ENCODE measurements at places on chromosomes 6 and 20.

- no peak for DNase-seq
Measured at GRCh38 chr6:7921632-7922092, 11.1 kb upstream of the TXNDC5 start.

- no peak for DNase-seq
Measured at GRCh38 chr20:17565169-17565845, 4.6 kb upstream of the DSTN start.

DNA sequence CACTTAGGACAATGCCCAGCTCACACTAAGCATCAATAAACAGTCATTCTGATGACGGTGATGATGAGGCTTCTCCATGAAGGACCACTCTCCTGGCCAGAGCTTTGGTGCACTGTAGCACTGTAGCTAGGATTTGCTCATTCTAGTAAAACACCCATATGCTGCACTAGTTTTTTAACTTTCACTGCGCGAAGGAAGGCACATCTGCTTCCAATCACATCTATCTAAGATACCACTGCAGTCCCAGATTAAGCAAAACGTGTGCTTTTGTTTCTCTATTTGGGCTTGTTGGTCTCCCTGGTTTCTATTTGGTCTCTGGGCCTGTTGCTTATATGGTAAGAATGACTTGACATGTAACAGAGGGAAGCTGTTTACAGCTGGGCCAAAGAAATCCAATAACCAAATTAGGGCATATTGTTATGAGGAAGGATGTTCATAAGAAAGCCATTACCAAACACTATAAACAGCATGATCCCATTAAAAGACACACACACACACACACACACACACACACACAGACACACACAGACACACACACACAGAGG, 62.4 kb downstream of the FAM229B start:
- DNase-seq, result no peak

DNA sequence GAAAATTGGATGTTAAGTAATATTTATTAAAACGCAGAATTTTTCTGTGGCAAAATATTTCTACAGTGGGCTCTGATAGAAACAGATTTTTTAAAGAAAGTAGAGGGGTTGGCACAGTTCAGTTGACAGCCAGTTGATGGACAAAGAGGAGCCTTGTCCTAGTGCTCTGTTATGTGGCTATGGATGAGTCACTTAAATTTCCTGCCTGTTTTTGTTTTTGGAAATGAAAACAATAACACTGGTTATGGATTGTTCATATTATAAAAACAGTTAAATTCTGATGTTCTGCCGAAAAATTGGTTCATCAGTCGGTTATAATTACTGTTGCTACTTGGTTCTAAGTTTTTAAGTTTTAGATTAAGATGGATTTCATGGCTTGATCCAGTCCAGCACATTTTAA, 42.8 kb downstream of the MYO6 start:
- DNase-seq, result peak; percentile 87

DNA sequence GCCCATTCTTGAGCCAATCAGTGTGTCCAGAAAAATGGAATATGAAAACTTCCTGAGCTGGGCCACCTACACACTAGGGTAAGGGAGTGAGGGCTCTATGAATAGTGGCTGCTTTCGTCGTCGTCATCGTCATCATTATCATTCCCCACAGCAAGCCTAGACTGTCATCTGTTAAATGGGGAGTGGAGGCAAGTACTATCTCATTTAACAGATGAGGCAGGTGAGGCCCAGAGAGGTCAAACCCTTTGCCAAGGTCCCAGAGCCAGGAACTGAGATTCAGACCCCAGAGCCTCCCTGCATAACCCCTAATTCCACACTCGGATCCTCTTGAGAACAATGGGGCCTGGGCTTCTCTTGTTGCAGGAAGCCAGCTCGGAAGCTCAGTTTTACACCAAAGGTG, 20.6 kb downstream of the BPIFB1 start:
- DNase-seq, result no peak

DNA sequence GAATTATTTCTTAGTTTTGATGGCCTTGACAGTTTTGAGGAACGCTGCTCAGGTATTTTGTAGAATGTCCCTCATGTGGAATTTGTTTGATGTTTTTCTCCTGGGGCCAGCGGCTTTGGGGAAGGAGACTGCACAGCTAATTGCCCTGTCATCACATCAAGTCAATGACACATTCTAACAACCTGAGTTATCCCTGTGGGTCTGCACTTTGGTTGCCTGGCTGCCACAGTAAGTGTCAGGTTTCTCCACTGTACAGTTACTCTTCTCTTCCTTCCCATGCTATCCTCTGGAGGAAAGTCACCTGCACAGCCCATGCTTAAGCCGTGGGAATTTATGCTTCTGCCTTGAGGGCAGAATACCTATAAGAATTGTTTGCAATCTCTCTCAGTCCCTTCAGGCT, 1.4 kb upstream of the TREML4 start:
- no peak for DNase-seq

DNA sequence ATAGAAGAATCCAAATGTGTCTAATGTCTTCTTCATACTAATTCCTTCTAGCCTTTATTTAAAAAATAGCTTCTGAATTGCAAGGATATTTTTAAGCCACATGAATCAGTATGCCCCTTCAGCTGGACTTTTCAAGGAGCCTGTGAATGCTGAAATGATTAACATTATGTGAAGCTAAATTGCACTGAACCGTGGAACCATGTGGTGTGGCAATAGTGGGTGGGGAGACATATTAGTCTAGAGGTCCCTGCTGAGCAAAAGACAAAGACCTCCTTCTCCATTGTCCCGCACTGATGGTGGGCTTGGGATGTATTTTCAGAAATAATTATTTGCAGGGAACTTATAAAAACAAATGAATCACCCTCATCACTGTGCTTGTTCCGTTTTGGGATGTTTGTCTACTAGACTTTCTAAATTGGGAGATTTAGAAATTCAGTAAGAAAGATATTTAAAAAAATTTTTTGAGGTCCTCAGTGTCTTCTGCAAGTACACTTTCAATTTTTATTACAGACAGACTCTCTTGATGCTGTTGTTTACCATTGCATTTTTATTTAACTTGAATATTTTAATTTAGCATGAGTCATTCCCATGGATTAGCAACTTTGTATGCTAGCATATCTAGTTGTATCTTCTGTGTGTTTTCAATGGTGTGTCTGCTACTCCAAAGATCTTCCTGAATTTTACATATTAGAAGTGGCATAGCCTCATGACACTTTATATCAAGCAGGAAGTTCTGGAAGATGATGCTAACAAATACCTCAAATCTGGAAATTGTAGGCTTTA, 238.1 kb downstream of the LAMA2 start:
- DNase-seq, result no peak

DNA sequence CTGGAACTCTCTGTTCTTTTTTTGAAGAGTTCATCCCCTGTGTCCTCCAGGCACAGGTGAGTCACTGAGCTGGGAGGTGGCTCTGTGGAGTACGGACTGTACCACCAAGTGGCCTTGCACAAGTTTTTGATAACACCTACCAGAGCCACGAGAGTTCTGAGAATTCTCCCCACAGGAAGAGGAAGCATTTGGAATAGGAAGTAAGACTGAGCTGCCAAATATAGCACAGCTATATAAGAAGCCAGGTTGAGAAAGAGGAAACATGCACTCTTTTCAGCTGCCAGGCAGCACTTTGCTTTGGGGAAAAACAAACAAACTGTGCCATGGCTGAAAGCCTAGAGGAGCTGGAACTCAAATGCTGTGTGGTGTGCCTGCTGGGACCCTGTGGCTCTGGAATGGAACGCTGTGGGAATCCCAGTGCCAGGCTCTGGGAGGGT, 70.8 kb upstream of the RIPOR2 start:
- DNase-seq, result peak; percentile 40

GRCh38 chr20:41352666-41353065, 12.0 kb downstream of the LPIN3 start:
- no peak for DNase-seq

DNA sequence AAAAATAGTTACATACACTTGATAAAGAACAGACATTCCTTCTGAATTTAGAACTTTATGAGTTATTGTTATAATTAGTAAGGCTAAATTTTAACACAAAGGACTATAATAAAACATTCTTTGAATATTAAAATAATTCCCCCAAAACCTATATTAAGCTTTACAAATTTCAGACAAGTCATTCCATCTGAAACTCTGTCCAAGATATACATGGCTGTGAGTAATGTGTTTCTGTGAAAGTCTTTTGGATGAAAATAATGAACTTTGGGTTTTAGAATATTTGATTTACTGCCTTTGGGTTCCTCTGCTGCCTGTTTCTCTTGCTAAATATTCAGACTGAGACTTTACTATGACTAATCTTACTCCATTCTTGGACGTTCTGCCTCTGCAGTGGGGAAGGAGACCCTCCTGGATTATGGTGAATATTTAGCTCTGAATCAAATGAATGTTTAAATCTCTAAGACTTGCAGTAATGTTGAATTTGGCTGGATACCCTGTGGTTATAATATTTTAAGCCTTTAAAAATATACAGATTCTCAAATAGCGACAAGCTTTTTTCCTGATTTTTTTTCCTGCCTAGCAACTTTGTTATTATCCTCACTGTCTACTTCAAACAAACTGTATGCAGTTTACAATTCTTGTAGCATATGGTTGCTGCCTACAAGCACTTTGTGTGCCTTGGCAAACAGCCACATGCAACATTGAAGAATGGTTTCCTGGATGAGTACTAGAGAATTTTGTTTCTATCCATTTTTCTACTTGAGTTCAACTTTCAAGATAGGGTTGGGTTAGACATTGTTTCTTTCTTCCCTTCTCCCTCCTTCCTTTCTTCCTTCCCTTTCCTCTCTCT, 51.4 kb downstream of the TXLNB start:
- no peak for DNase-seq

- DNase-seq, result no peak
Measured at GRCh38 chr20:23752481-23753193, 1.9 kb upstream of the CST1 start.

- no peak for DNase-seq
Measured at GRCh38 chr6:96545882-96546281, 17.0 kb upstream of the FHL5 start.

- no peak for DNase-seq
Measured at GRCh38 chr6:42259841-42260395, 42.3 kb upstream of the MRPS10 start.

DNA sequence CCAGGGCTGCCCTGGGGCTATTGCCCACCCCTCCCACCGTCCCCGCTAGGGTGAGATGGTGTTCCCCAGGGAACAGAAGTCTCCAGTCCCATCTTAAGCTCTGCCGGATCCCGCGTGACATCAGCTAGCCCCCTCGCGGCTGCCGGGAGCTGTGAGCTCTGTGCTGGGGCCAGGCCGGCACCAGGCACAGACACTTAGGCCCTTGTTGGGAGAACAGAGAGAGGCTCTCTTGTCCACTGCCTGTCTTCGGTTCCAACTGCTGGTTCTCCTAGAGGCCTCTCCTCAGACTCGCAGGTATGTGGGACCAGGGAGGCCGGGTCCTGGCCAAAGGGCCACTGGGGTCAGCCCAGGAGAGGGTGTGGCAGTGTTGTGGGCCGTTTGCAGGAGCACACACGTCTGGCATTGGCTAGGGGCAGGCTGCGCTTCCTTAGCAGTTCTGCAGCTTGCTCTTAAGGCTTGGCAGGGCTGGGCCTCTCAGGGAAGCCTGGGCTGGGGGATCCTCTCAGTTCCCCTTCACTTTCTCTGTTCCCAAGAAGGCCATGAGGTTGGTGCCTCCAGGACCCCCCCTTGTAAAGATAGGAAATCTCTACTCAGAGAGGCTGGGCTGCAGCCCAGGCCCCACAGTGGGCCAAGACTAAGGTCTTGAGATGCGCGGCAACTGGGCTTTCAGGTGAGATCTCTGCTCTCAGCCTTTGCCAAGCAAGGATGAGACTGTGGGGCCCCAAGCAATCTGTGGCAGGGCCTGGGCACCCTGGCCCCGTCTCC, 6.3 kb downstream of the SGK2 start:
- DNase-seq, result peak; percentile 92

- DNase-seq, result no peak
Measured at GRCh38 chr6:138267971-138268895, 49.9 kb upstream of the PBOV1 start.

DNA sequence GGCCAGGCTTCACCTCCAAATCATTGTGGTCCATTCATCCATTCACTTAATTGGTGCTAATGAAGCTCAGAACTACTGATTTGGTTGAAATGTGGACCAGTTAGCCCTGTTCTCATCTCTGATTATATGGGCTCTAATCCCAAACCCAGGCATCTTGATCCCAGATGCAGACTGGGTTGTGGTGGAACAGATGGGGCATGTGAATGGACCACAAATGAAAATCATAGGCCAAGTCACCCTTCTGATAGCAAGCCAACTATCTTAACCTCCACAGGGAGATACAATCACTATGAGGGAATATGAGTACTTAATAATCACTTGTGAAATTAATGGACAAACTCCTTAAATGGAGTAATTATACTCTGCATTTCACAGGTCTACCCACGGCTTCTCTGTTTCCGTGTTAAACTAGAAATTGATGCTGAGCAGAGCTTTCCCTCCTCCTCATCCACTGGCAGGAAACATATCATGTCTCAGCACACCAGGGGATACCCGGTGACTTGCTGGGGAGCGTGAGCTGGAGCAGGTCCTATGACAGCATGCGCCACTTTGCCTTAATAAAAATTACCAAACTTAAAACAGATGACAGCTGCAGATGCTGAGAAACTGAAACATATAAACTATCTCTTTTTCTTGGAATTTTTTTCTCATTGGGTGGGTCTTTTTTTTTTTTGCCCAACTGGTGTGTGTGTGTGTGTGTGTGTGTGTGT, 108.8 kb upstream of the HEY2 start:
- DNase-seq, result no peak

GRCh38 chr6:143276436-143276835, 174.1 kb downstream of the ADAT2 start:
- peak; percentile 22 for DNase-seq

GRCh38 chr6:13615792-13616120, 621 bp downstream of the NOL7 start:
- no peak for DNase-seq

GRCh38 chr6:82072751-82073150, 174.8 kb downstream of the IBTK start:
- no peak for DNase-seq

DNA sequence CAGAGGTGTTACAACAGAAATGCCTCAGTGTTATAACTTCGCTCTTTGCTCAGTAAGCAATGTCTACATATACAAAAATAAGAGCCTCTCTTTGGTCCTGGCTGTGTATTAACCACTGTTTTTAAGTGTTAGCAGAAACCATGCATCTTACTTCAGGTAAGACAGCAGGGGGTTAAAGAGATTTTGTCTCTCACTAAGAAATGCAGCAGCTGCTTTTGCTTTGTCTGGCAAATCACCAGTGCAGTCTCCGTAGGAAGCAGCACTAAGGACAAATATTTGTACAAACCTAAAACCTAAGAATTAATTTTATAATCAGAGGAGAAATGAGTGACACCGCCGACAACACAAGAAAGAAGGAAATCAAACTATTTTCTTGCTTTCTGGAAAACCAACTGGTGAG, 758 bp downstream of the SMIM28 start:
- DNase-seq, result no peak

DNA sequence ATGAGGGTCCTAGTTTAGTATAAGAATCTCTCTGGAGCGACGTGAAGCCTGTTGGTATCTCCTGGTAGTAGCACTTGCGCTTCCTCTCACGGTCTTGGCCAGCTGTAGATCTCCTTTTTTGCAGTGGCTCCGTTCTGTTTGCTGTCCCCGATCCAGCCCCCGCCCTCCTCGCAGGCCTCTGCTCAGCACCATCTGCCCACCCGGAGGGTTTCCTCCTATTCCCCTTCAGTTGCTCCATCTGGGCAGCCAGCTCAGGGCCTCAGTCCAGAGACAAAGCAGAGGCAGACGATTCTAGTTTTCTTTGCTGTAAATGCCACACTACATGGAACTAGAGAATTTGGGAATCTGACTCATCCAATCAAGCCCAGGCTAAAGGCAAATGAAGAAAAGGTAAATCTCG, 126.6 kb downstream of the TIAM2 start:
- no peak for DNase-seq
